ENCODE measurements at places on chromosomes 7 and 10.

GRCh38 chr10:45249978-45250693 is 65.3 kb downstream of the OR13A1 start:
- DNase-seq: no peak

- no peak for DNase-seq
Observed at GRCh38 chr7:148581624-148582023, 8.9 kb upstream of the C7orf33 start.

GRCh38 chr10:29874606-29875269 is 184.6 kb downstream of the JCAD start:
- DNase-seq: no peak

- no peak for DNase-seq
Observed at GRCh38 chr10:91126471-91126870, 94.0 kb upstream of the PCGF5 start.
